ENCODE measurements at places on chromosomes 1 and 21.

- DNase-seq, result peak; percentile 44
Observed at GRCh38 chr1:246002725-246003441, 504.2 kb downstream of the SMYD3 start.

DNA sequence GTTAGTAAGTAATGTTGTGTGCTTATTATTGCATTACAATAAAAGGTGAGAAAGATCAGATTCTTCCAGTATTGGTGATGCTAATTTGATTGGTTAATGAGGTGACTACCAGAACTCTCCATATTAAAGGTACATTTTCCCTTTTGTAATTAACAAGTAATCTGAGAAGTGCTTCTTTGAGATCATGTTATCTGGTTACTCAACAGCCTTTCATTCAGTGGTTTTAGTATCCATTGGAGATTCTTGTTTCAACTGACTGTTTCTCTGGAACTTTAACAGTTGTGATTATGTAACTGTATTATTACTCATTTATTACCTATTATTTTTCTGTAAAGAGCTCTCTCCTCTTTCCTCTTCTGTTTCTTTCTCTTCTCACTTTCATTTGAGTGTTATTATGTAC is 86.7 kb downstream of the PEX14 start:
- peak; percentile 13 for DNase-seq

- DNase-seq, result no peak
Observed at GRCh38 chr1:216766633-216767327, 43.6 kb upstream of the ESRRG start.

- no peak for DNase-seq
Observed at GRCh38 chr1:41612953-41613352, 128.5 kb upstream of the EDN2 start.

DNA sequence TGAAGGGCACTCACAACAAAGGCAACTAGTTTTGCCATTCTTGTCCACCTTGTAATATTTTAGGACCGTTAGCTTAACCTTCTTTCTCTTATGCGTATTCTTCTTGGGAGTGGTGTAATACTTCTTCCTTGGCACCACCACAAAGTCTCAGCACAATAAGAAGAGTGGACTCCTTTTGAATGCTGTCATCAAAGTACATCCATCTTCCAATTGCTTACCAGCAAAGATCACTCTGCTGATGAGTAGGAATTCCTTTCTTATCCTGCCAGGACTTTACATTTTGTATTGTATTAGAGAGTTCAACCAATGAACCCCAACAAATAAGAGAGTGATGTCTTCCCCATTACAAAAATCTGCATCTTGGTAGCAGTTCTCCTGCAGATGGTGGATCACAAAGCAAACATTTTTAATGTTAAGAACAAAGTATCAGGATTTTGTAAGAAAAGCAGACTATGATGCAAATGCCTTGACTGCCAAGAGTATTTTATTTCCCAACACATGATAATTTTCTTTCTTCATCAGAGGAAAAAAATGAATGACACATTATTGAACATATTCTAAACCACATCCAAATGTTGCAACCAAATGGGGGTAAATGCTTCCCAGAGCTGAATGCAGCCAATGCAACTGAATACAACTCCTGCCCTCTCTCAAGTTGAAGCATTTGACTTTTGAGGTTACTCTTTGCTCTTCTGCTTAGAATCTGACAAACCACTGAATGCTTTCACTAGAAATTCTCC is 5.1 kb upstream of the ARNT start:
- no peak for DNase-seq

- no peak for DNase-seq
Observed at GRCh38 chr1:111347026-111347425, 56.4 kb downstream of the CHIA start.

- no peak for DNase-seq
Observed at GRCh38 chr1:31746687-31747086, 17.5 kb downstream of the ADGRB2 start.

- peak; percentile 83 for DNase-seq
Observed at GRCh38 chr1:151839457-151840403, at the start of gene C2CD4D. TSS of gene C2CD4D (minus strand) at chr1:151839820. CDS start at chr1:151838989, 831 bp downstream.

DNA sequence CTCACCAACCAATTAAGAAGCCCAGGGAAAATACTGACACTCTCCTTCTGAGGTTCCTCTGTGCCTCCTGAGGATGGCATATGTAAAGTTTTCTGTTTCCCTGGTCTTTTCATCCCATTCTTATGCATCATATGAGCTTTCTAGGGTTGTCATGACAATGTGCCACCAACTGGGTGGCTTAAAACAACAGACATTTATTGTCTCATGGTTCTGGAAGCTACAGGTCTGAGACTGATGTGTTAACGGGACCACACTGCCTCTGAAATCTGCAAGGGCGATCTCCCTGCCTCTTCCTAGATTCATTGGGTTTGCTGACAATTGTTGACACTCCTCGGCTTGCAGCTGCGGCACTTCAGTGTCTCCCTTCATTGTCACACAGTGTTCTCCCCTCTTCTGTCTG is 308.4 kb downstream of the RGS7 start:
- DNase-seq, result no peak

DNA sequence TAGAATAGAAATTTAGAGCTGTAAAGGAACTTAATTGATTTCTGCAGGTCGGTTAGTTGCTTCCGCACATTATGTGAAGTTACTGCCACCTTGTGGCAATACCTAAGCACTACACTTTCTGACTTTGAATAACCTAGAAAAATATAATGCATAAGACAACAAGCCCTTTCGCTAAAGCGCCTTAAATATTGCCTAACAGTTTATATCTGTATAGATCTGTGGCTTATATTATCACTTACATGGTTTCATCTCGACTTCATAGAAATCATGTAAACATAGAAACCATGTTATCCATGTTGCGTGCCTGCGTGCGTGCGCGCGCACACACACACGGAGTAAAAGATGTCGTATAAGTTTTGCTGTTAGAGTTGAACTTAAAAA is 10.9 kb upstream of the IFI16 start:
- peak; percentile 50 for DNase-seq

GRCh38 chr1:225488676-225489075 is 60.8 kb upstream of the LBR start:
- no peak for DNase-seq

DNA sequence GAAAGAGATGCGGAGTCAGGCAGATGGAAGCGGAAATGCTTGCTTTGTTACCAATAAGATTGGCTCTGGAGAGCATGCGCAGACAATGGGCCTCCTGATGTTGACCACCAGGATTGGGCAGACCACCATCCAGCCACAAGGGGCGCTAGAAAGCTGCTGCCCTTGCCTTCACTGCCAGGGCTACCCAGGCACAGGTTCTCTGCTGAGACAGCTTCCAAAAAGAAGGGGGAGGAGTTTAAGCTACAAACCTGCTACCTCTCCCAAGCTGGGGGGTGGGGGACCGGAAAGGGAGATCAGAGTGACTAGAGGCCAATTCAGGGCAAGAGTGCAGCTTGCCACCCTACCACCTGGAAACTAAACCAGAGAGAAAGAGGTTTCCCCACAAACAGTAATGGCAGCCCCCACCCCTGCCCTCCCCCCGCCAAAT is 369.7 kb downstream of the RRAGC start:
- DNase-seq, result no peak

- no peak for DNase-seq
Observed at GRCh38 chr1:89502895-89503294, 21.7 kb upstream of the LRRC8B start.

DNA sequence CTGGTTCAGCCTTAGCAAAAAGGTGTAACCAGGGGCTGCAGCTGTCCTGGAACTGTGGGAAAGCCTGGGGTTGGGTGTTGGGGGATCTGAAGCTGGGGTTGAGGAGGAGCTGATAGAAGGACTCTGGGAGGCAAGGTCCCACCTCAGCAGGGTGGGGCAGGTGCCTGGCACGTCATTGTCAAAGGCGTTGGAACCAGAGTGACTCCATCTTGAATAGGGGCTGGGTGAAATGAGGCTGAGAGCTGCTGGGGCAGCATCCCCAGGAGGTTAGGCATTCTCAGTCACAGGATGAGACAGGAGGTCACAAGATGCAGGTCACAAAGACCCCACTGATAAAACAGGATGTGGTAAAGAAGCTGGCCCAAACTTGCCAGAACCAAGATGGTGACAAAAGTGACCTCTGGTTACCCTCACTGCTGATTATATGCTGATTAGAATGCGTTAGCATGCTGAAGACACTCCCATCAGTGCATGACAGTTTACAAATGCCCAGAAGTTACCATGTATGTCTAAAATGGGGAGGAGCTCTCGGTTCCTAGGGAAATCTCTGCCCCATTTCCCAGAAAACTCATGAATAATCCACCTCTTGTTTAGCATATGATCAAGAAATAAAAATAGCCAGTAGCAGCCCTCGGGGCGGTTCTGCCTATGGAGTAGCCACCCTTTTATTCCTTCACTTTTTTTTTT is 85.4 kb downstream of the IER5 start:
- no peak for DNase-seq

DNA sequence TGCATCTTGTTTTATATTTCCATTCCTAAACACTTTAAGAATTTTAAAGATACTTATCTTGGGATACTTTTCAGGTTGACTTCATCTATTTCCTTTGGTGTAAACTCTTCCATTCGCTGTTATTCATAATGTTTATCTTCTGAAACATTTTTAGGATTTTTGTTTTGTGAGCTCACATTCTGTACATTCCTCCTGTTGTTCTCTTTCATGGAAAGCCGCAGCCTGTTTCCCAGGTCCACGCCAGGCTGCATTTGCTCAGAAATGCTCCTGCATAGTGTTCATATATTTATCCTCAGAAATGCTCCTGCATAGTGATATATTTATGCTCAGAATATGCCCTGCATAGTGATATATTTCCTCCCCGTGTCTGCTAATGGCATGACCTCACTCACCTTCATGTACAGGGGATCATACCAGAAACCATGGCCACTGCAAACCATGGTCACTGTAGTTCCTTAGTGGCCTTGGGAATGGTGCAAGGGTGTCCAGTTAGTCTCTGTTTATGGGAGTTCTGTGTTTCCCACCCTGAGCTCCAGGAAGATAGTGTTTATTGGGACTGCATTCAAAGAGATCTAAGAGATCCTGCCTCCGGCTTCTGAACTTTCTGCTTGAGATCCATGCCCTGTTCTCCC is 153.9 kb upstream of the GREM2 start:
- no peak for DNase-seq

DNA sequence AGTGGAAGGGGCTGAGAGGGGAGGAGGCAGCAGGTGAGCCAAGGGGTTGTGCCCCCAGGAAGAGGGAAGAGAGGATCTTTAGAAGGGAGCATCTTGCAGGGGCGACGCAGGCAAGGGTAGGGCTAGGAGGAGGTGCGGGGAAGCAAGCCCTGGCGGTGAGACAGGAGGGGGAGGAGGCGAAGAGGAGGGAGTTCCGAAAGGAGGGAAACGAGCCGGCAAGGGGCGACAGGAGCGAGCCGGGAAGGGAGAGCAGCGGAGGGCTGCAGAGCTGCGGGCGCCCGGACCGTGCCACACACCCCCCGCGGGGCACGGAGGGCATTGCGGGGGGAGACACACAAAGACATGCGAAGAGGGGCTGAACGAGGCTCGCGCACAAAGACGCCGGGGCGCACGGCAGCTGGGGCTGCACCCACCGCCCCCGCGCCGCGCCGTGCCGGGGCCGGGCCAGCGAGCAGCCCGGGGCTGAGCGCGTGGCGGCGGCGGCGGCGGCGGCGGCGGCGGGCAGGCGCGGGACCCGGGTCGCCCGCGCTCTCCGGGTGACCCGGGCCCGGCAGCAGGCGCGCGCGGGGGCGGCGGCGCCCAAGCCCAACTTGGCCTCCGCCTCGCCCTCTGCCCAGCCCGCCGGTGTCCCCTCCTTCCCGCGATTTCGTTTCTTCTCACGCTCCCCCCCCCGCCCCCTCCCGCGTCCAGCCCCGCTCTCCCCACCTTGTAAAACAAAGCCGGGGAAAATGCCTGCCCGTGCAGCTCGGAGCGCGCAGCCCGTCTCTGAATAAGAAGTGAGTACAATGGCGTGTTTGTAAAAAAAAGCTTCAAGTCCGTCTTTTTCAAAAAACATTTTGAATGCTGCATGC is at the start of gene KCNK2:
Gene KCNK2 (plus strand): TSS at position 206 of the 851 bp plus-strand sequence. CDS start 649 bp downstream, outside the sequence.
- peak; percentile 65 for DNase-seq

DNA sequence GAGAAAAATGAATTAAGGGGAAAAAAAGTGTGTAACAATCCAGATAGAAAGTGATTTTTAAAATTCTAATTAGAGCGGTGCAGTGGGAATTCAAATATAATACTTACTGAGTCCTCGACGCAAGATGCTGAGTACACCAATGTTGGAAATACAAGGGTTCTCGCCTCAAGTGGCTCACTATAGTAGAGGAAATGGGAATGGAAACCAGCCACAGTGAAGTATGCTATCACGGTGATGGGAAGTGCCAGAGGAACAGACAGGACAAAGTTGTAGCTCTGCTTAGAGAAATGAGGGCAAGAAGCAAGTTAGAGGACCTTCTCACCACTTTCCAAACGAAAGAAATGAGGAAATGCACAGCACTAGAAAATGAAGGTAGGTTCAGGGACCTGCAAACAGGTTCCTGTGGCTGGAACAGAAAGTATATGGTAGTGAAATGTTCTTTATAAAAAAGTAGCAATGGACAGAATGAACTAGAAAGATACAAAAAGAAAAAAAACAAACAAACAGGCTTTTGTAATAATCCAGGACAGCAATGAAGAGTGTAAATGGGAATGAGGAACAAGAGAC is 13.5 kb downstream of the EGLN1 start:
- no peak for DNase-seq

- DNase-seq, result peak; percentile 72
Observed at GRCh38 chr1:25608488-25609178, 8.0 kb upstream of the MAN1C1 start.

DNA sequence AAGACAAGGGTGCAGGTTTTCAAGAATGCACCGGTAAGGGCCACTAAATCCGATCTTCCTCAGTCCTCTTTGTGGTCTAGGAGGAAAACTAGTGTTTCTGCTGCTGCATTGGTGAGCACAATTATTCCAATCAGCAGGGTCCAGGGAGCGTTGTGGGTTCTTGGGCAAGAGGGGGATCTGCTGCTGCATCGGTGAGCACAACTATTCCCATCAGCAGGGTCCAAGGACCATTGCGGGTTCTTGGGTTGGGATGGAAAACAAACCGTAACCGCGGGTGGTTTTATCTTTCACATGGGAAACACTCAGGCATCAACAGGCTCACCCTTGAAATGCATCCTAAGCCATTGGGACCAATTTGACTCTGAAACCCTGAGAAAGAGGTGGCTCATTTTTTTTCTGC is 7.0 kb upstream of the PCP4L1 start:
- DNase-seq, result no peak

GRCh38 chr1:169250795-169251194 is 116.8 kb downstream of the NME7 start:
- no peak for DNase-seq

DNA sequence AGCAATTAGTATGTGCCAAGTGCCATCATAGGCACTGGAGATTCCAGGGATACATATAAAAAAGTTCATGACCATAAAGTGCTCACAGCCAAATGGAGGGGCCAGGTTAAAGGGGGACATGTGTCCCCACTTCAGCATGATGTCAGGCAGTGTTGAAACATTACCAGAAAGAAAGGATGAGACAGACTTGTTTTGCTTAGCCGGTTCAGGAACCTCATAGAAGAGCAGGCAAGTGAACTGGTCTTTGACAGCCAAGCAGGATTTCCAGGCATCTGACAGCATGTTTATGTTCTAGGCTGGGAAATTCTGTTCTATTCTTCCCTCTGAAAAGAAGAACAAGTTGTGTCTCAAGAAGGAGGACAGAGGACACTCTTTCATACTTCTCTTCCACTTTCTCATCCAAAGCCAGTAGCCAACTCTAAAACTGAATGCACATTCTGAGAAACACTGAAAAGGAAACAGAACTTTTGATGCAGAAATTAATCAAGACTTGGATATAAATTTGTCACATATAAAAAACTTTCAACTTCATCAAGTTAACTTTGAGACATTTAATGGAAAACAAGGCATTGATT is 39.7 kb downstream of the GLUL start:
- no peak for DNase-seq

All from NCI-H1105 (cell line).